ENCODE measurements at places on chromosomes 2 and 18.

GRCh38 chr2:45833301-45833967 is 182.0 kb downstream of the PRKCE start:
- DNase-seq, result no peak

GRCh38 chr18:24262087-24262486 is 123.2 kb downstream of the CABYR start:
- DNase-seq, result no peak

GRCh38 chr18:8177330-8178016 is 431.8 kb upstream of the RAB12 start:
- DNase-seq, result no peak

- no peak for DNase-seq
Observed at GRCh38 chr2:29782549-29783458, 138.6 kb downstream of the ALK start.

DNA sequence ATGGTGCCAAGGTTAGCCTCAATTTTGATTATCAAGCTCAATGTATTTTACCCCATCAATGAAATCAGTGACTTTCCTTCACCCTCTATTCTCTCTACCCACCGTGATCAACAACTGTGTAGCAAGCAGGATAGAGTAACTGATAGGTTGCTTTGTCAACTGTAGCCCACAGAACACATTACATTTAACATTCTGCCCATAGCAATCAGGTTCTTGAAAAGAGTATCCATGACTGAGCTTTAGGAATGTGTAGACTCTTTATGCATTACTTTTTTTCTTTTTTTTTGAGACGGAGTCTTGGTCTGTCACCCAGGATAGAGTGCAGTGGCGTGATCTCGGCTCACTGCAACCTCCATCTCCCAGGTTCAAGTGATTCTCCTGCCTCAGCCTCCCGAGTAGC is 19.8 kb upstream of the VWA3B start:
- DNase-seq, result no peak

DNA sequence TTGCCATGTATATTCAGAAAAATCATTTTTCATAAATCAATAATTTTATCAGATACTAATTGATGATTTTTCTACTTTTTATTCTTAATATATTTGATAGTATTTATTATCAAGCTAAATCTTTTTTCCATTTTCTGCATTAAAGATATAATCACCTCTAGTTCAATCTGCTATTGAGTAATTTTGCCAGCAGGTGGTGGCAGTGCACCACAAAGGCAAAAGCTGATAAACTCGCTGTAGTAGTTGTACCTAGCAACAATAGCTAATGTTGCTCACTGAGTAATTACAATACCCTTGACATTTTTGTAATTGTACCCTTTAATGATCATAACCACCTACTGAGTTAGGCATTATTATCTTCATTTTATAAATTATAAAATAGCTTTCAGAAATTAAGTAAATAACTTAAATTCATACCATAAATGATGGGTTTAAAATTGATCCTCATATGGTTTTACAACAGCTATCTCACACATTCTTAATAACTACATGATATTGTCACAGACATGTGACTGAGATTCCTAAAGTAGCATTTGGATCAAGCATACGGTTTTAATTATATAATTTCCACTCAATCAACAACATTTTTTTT is 52.0 kb upstream of the CALCRL start:
- peak; percentile 10 for DNase-seq

Measured in GM13976 (cell line).